ENCODE measurements at places on chromosomes 5 and 9. TPM values are rescaled to one million over a fixed set of nuclear protein-coding genes. Genes with fewer than 3 reads are reported as not detected.

The MLANA gene
- not detected for total RNA-seq

The NR4A3 gene
- total RNA-seq, result 0.93 TPM

The CDHR2 gene
- not detected for total RNA-seq

The GALNT10 gene
- total RNA-seq, result 42.3 TPM

DNA sequence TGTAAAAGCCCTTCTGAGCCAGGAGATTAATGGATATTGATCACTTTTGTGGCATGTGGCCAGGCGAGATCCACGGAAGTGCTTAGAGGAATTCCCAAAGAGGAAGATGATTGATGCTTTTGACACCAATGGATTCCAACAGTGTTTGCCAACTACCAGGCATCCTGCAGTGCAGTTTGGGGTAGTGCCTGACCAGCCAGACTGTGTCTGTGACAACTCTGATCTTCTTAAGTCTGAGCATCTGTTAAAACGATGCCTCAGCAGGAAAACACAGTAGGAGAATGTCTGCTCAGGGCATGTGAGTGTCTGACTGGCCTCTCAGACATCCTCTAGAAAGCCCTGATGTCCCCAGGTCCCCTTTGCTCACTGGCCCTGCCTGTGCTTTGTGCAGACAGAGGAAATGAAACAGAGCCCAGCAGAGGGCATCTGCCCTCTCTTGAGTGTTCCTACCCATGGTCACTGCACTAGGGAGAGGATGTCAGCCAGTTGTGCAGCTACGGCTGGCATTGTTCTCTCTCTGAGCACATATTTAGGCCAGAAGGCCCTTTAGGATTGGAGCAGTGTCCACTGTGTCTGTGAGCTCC, 57.0 kb downstream of the TRPC7 start:
- DNase-seq, result no peak

GRCh38 chr5:146015001-146015400, 78.6 kb downstream of the SH3RF2 start:
- no peak for DNase-seq

GRCh38 chr9:86942281-86943200, 4.8 kb downstream of the GAS1 start:
- DNase-seq, result no peak

DNA sequence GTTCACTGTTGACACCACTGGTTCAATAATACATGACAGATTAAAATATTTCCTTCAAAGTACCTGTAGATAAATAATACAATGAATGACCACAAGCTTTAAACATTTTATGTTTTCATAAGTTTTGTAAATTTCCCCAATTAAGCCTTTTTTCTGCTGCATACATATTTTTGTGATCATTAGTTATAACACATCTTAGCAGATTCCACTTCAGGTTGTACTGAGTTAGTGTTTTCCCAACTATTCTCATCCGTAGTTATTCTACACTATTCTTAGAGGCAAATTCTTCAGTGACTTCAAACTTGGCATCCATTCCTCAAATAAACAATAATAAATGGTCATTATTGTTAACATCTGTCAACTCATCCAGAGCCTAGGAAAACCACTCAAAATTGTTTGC, 100.9 kb downstream of the NRG2 start:
- no peak for DNase-seq

GRCh38 chr9:31253800-31254762, 1130.4 kb upstream of the ACO1 start:
- no peak for DNase-seq

DNA sequence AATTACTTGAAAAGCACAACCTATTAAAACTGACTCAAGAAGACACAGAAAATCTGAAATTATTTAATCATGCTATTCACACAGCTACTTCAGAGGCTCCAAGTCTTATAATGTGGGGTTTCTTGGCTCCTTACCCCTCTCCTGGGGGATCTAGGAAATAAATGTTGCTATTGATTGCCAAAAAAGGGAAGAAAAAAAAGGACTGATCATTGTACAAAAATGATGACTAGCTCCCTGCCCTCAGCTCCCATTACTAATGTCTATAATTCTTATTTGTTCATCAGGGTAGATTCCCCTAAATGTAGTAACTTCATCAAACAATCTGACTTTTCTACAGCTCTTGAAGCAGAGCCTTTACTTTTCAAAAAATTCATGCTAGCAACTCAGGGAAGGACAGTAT, 3.3 kb upstream of the SMC5 start:
- DNase-seq, result no peak
